ENCODE measurements at places on chromosomes 12 and 14.

DNA sequence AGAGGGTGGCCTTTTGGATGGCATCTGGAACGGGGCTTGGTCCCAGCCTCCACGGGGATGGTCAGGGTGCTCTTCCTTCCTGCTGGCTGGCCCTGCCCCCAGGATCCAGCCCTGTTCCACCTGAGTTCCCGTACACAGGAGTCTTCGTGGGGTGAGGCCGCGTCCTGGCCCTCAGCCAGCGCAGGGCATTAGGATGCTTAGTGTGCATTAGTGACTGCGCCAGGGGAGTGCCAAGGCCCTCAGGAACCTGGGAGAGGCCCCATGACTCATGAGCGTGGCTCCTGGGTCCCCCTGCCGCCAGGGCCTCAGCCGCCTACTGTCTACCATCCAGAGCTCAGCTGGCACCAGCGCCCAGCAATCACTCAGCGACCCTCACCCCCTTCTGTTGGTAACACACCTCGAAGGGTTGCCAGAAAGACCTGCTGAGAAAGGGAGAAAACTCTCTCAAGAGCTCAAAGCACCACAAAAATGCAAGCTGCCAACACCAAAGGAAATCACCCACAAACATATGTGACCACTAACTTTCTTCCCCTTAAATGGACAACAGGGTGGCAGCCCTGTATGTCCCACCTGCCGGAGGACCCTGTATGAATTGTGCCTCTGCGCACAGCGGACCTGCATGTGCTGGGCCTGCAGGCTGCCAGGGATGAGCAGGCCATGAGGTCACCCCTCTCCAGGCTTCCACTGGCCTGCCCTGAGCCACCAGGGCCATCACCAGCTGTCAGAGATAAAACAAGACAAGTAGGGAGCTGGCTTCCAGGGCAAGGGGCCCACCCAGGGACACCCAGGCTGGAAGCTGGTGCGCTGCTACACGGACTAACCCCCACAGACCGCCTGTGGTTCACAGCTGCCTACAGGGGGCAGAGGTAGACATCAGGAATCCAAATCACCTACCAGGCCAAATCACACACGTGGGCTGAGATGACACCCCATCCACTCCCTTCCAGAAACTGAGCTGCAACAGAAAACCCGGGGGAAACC is 28.7 kb downstream of the CCDC85C start:
- DNase-seq, result peak; percentile 38

GRCh38 chr14:95518045-95518751 is 1.7 kb upstream of the SYNE3 start:
- DNase-seq, result no peak

DNA sequence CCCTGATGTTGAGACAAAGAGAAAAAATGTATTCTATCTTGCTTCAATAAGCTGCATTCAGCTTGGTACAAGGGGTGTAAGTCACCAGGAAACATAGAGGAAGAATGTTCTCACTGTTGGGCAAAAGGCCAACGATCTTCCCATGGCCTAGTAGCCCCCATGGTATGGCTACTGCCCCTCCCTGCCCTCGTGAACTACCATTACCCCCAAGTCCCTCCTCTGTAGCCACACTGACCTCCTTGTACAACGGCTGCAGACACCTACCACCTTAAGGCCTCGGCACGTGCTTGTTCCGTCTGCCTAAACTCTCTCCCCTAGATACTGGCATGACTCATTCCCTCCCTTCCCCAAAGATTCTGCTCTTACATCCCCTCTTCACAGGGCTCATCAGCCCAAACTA is 81.9 kb upstream of the ANO2 start:
- no peak for DNase-seq

GRCh38 chr12:58285551-58285950 is 344.2 kb downstream of the ATP23 start:
- DNase-seq, result no peak

- no peak for DNase-seq
Measured at GRCh38 chr12:26971963-26972362, 33.7 kb downstream of the FGFR1OP2 start.

DNA sequence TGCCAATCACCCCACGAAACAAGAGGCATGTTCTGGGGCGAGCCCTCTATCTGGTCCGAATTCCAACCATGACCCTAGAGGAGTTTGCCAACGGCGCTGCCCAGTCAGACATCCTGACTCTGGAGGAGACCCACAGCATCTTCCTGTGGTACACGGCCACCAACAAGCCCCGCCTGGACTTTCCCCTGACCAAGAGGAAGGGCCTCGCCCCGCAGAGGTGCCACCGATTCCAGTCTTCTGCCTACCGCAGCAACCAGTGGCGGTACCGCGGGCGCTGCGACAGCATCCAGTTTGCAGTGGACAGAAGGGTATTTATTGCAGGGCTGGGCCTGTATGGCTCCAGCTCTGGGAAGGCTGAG is 1.7 kb downstream of the BTBD6 start:
- DNase-seq, result no peak

GRCh38 chr12:21438643-21439042 is 1.2 kb downstream of the PYROXD1 start:
- DNase-seq, result no peak

GRCh38 chr12:16675438-16675837 is 69.5 kb upstream of the LMO3 start:
- DNase-seq, result no peak

- no peak for DNase-seq
Measured at GRCh38 chr12:121762269-121762668, 31.2 kb downstream of the RHOF start.

GRCh38 chr12:20491290-20491689 is 123.0 kb downstream of the PDE3A start:
- no peak for DNase-seq

- peak; percentile 48 for DNase-seq
Measured at GRCh38 chr14:102088012-102088792, 1.4 kb upstream of the HSP90AA1 start.

DNA sequence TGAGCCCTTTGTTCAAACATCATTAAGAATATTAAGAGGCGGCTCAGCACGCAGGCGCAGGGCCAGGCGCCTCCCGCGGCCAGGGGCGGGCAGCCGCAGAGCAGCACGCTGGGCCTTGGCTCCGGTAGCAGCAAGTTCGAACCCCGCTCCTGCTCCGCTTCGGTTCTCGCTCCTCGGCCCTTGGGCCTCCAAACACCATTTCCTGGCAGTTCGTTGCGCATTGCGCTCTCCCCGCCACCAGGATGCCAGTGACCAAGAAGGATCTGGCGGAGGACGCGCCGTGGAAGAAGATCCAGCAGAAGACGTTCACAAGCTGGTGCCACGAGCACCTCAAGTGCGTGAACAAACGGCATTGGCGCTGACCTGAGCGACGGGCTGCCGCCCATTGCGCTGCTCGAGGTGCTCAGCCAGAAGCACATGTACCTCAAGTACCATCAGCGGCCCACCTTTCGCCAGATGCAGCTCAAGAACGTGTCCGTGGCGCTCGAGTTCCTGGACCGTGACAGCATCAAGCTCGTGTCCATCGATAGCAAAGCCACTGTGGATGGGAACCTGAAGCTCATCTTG is 6.9 kb upstream of the ACVRL1 start:
- DNase-seq, result no peak

GRCh38 chr12:31589904-31590641 is 863 bp downstream of the DENND5B start:
- DNase-seq, result peak; percentile 80

- DNase-seq, result no peak
Measured at GRCh38 chr12:124261885-124262284, 33.0 kb upstream of the RFLNA start.

DNA sequence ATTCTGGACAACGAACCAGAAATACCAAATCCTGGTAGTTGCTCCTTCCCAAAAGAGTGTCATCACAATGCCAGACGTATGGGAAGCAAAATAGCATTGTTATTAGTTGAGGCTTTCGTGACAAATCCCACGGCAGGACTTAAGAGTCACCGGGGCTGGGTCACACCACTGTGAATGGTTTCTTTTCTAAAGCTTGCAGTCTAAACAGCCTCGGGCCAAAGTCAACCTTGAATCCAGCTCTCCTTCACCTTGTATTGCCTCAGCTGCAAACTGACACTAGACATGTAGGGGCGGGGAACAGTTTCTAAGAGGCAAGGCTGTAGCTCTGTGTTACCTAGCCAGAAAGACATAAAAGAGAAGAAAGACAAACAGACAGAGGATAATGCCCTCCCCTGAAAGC is 734.8 kb downstream of the MED13L start:
- no peak for DNase-seq

- DNase-seq, result no peak
Measured at GRCh38 chr12:41992692-41993215, 151.9 kb downstream of the GXYLT1 start.

DNA sequence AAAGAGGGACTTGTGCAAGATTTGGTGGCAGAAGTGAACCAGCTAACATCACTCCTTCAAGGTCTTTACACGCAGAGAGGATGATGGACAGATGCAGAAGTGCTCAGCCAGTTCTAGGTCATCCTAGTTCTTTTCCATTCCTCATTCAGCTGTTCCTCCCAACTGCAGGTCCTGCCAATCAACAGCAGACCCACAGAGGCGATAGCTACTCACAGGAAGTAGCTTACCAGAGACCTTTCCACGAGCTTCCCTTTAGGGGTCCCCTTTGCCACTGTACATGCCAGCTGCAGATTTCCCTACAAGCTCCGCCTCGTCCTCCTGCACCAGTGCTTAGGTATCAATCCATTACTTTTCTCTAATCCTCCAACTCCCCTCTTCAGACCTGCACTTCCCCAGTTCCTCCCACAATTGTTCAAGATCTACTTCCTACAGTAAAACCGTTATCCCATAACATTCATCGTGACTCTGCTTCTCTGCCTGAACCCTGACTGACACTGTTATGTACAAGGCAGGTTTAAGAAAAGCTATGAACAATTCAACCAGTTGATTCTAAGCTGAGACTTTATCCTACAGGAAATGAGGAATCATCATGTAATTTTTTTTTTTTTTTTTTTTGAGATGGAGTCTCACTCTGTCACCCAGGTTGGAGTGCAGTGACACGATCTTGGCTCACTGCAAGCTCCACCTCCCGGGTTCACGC is 22.5 kb downstream of the RECQL start:
- no peak for DNase-seq

GRCh38 chr12:46891306-46891705 is 65.5 kb upstream of the SLC38A4 start:
- DNase-seq, result peak; percentile 58

- DNase-seq, result no peak
Measured at GRCh38 chr12:111616177-111616623, 17.1 kb upstream of the ATXN2 start.

- no peak for DNase-seq
Measured at GRCh38 chr12:113103756-113104450, 31.7 kb downstream of the RASAL1 start.

DNA sequence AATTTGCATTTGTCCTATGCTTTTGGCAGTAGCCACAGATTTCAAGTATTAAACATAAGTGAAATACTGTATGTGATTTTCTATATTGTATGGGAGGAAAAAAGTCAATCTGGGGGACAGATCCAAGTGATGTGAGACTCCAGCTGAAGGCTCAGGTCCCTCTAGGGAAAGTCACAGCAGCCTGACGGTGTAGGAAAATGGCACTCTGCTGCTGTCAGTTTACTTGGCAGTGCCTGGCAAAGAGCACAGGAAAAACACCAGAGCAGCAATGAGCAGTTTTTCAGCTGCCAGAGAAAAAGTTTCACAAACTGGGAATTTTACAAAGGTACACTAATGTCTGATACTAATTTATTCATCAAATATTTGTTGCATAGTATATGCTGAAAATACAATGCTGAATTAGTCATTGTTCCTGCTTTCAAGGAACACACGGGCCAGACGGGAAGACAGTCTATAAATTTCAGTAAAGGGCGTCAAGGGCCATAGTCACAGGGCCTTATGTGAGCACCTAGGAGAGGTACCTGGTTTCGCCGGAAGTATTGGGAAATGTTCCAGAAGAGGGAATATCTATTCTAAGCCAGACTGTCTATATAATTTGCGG is 66.2 kb upstream of the SLC38A2 start:
- DNase-seq, result no peak

DNA sequence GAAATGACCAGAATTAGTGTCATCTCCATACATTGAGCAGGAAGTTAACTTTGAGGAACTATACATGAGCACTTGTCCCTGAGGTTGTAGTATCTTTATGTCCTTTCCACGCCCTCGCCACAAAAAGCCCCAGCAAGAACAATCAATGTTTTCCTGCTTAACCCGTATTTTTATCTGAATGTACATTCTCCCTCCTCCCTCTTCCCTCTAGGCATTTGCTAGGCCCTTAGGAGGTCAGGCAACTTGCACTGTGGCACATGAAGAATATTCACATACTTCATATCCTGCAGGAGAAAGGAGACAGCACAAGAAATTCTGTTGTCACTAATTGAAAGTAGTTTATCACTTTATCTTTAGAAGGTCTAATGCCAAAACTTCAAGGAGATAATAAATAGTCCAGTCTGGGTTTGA is 18.1 kb upstream of the DUSP6 start:
- no peak for DNase-seq

- no peak for DNase-seq
Measured at GRCh38 chr14:59015482-59015881, 173.0 kb upstream of the DAAM1 start.
